ENCODE measurements at places on chromosomes 5 and 9. TPM values are rescaled to one million over a fixed set of nuclear protein-coding genes. Genes with fewer than 3 reads are reported as not detected.

CBY3 gene
- 0.32 TPM for total RNA-seq

FOXD4L3 gene
- 0.16 TPM for total RNA-seq

STKLD1 gene
- 0.59 TPM for total RNA-seq

LRRC19 gene
- not detected for total RNA-seq

GPX8 gene
- not detected for total RNA-seq

DMRT3 gene
- total RNA-seq, result not detected

GNAQ gene
- 57.7 TPM for total RNA-seq

Measured in T-helper 2 cell treated with Interferon-gamma antibody and Interleukin-4, amounts not matched to agents 100 ng/mL and 5 ng/mL, for 36 hours (primary cell).